ENCODE measurements at places on chromosomes 5 and 9. TPM values are rescaled to one million over a fixed set of nuclear protein-coding genes. Genes with fewer than 3 reads are reported as not detected.

Gene SEPTIN8
- 28.5 TPM for total RNA-seq

Gene SELENOP
- total RNA-seq, result 409 TPM

Gene CAPSL
- not detected for total RNA-seq

Gene LCNL1
- not detected for total RNA-seq

Gene NUP188
- total RNA-seq, result 36.3 TPM

Gene RASEF
- total RNA-seq, result under 0.01 TPM

Gene NR6A1
- total RNA-seq, result 1.3 TPM

Gene ANKHD1
- 68.4 TPM for total RNA-seq

Gene ATP10B
- total RNA-seq, result under 0.01 TPM

Gene SLC6A7
- not detected for total RNA-seq

Gene CFAP77
- total RNA-seq, result 0.34 TPM

Gene BAAT
- total RNA-seq, result not detected

Gene NTRK2
- total RNA-seq, result under 0.01 TPM

Gene PCDHB15
- total RNA-seq, result 0.86 TPM

Gene GFI1B
- under 0.01 TPM for total RNA-seq

Gene ADAMTS12
- 2.4 TPM for total RNA-seq

Gene VAV2
- total RNA-seq, result 21.7 TPM

Gene KIAA0825
- total RNA-seq, result 3.4 TPM

Gene AP3B1
- 50.1 TPM for total RNA-seq

Gene PAEP
- not detected for total RNA-seq

Gene DOCK2
- 0.26 TPM for total RNA-seq

Gene KCNT1
- total RNA-seq, result not detected

Gene DMRT3
- not detected for total RNA-seq

Gene SLC46A2
- not detected for total RNA-seq

Gene SLC27A4
- total RNA-seq, result 16.9 TPM

Gene NR2F1-AS1
- 31.0 TPM for total RNA-seq

Gene NXNL2
- total RNA-seq, result 0.98 TPM

Gene PCDHA10
- 0.09 TPM for total RNA-seq

Gene CXCL14
- total RNA-seq, result not detected

Data from dermis lymphatic vessel endothelial cell (primary cell).